ENCODE measurements at places on chromosomes 6 and 20.

DNA sequence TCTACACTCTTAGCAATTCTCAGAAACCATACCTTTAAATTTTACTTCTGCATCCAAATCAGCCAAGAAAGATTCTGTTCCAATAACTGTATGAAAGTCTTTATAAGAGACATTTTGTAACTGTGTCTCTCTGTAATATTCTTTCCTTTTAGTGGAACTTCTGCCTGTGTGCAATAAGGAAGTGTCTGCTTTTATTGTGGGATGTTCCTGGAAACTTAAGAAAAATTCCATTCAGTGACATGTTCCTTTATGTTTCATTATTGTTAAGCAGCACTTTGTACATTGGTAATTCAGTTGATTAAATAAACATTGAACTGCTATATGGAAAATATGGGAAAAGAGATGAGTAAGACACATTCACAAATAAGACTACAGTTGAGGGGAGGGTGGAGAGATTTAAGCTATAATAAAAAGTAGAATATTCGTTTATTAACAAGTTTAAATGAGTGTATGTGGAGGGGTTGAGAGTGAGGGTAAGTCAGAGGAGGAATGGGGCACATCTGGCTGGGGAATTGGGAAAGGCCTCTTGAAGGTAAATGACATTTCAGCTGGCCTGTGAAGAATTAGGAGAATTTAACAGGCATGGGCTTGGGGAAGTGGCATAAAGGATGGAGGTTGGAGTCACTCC lies 11.9 kb downstream of the NUS1 start:
- no peak for DNase-seq

DNA sequence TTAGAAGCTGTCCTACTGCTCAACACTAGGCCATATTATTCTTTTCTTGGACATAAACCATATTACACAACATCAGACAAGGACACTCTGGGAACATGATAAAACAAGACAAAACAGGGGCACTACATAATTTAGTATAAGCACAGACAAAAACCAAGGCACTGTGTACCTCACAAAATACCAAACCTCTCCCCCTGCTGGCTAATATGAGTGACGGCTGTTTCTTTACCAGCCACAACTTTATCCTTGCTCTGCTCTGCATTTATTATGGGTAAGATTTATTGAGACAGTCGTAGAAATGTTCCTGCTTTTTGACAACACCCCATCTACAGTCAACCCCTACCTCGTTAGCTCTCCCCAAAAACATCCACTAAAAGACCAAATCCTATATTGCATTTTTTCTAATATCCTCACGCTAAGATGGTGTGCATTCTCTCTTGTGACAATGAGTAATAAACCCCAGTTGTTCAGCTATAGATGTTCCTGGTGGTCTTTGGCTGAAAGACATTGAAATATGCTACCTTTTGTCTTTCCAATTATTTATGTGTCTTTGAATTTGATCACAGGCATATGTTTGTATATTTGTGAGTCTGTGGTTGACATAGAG lies 23.8 kb upstream of the POLR1H start:
- no peak for DNase-seq

DNA sequence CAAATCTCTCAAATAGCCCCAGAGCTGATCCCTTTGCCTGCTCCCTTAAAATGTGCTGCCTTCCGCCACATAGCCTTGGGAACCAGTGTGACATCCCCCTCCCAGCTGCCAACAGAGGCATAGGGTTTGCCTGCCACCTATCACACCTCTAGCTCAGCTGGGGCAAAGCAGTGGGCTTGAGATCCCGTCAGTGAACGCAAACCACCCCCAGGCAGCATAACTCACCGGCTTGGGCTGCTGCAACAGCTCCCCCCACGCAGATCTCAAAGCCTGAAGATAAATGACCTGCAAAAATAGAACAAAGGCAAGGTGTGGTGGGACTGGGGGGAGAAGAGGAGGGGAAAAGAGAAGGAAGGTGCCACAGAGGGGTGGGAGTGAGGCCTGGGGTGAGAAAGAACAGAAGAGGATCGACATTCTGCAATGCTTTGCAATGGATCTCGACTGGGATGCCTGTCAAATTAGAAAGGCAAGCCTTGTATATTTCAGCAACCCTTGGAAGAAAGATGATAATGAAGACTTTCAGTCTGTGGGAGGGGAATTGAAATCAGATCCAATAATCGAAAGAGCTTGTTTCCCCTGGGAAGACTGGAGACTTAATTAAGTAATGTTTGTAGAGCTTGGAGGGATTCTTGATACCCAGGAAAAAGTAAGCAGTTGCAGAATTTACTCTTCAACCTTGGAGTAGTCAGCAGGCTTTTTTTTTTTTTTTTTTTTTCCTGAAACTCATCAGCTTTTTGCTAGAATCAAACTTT lies 1.3 kb downstream of the PDYN start:
- no peak for DNase-seq

DNA sequence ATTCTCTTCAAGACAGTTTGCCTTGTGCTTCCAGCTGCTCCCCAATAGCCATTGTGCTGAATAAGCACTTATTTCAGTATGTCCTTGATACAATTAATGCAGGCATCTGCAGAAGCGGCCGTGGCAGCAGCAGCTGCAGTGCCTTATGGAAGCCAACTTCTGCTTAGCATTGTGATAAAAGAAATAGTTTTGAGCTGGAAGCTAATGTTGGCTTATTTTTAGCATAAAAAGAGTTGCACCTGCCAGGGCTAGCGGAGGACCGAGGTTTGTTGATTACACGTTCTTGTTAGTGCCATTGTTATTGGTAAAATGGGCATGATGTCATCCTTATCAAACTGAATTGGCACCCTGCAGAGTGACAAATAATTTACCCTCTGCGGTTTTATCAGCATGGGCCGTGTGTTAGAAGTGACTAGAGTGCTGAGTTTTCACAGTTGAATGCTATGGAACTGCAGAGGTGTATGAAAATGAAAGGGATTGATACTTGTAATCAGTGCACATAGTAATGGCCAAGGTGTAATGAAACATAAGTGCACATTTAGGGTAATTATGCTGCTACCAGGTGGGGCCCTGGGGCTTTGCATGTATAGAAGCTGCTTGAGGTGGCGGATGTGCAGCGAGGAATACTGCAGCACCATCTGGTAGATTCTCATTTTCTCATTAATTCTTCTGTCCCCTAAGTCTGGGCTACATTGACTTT lies 334.3 kb downstream of the CDKAL1 start:
- DNase-seq = no peak

DNA sequence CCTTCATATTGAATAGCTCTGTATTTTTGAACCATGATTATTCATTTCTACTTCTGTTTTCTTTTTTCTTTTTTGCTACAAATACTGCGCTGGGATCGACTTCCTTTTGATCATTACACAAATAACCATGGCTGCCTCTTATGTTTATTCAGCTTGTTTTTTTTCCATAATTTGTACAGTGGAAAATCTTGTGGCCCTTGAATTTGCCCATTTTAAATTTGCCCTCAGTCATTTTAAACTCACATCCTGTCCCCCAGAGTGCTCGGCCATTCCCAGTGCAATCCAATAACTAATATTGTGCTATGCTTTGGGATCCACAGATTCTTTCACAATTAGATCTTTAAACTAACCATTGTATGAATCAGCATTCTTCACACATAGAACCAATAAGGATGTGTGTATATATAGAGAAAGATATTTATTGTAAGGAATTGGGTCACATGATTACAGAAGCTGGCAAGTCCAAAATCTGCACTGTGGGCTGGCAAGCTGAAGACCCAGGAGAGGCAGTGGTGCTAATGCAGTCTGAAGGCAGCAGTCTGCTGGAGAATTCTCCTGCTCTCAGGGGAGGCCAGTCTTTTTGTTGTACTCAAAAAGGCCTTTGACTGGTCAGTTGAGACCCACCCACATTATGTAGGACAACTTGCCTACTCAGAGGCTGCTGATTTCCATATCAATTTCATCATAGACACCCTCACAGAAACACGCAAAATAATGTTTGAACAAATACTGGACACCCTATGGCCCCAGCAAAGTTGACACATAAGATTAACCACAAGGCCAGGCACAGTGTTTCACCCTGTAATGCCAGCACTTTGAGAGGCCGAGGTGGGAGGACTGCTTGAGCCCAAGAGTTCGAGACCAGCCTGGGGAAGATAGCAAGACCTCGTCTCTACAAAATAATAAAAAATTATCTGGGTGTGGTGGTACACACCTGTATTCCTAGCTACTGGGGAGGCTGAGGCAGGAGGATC lies 147.1 kb downstream of the MTHFD1L start:
- DNase-seq = no peak

DNA sequence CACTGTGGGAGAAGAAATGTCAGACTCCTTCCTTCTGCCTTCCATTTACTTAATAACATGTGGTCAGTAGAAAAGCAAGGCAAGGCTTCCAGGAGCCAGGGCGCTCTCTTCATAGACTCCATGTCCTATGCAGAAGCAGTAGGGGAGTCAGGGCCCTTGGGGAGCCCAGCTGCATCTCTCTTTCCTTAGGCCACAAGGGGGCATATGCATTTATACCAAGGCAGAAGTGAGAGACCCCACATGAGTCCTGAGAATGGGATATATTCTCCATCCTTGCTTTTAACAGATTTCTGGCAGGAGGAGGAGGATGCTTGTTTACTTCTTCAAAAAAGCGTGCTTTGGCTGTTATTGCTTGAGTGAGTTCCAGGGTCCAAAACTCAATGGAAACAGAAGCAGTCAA lies 198.5 kb downstream of the HIVEP2 start:
- no peak for DNase-seq
